ENCODE measurements at places on chromosomes 3 and 15.

DNA sequence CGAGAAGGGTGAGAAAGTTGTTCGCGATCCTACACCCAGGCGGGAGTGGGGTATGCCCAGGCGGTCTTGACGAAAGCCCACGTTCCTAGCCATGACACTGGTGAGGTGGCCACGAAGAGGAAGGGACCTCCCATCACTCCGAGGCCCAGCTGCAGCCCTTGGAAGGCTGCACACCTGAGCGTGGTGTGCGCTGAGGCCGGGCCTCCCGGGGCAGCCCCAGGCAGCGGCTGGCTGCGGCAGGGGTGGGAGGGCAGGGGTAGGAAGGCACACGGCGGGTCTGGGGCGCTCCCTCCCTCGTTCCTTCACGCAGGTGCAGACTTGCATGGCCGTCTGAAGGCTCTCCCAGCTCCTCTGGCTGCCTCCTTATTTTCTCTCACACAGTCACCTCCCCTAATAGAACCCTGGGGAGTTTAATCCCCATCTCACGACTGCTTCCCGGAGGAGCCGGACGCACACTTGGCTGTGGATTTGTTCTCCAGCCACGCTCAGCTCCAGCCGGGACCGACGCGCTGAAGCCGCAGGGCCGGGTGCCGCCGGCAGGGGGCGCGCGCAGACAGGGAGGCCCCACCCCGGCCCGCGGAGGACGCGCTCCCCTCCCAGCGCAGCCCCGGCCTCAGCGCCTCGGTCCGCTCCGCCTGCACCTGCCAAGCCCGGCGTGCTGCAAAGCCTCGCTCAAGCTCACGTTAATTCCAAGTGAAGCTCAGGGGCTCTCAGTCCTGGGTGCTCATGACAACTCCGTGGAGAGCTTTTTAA lies 37.8 kb upstream of the MUC4 start:
- no peak for DNase-seq

DNA sequence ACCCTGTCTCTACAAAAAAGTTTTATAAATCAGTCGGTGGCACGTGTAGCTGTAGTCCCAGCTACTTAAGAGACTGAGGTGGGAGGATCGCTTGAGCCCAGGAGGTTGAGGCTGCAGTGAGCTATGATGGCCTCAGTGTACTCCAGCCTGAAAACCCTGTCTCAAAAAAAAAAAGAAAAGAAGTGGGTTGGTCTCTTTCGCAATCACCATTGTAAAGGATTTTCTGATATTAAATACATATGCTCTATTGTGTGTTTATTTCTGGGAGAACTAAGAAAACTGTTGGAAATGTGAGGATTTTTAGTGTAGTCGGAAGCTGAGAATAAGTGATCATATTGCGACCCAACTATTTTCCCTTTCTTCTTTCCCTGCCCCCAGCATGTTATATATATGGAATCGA lies 7.5 kb downstream of the ZNF710 start:
- no peak for DNase-seq

DNA sequence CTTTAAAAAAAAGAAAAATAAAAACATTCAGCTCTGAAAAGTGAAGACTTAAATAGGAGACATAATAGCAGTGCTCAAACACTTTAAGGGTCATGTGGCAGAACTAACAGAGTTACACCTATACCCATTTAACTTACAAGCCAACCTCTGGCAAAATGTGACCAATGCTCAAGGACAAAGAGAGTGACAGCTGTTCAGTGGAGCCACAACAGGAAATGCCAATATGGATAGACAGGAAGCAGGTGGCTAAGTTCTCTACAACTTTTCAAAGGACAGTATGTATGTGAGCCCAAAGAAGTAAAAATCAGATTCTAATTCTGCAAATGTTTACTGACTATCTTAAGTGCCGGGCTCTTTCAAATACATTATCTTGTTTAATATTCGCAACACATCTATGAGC lies 3.4 kb downstream of the TMCC1 start:
- DNase-seq = peak; percentile 88

DNA sequence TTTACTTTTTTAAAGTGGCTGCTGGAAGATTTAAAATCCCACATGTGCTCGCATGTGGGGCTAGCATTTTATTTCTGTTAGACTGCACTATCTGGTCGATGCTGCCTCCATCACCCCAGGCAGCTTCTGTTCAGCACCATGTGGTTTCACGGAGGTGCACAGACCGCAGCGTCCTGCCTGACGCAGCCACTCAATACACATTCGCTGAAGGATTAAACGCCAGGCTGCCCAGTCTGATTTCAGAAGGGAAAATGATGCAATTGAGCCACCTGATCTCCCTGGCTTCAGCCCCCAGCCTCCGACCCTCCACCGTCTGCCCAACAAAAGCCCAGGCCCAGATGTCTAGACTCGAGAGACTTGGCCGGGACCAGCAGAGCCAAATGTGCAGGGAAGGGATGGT lies 84.5 kb downstream of the MEGF11 start:
- DNase-seq = no peak

- no peak for DNase-seq
These were observed 16.3 kb downstream of the ARL8B start for GRCh38 chr3:5138214-5138981.
